ENCODE measurements at places on chromosomes 2 and 18.

- DNase-seq = no peak
Observed at GRCh38 chr2:241014764-241015163, 16.3 kb downstream of the SNED1 start.

- no peak for DNase-seq
Observed at GRCh38 chr2:236980961-236981360, 104.7 kb upstream of the COPS8 start.

GRCh38 chr18:73006331-73006730 is 138.5 kb upstream of the NETO1 start:
- DNase-seq = no peak

DNA sequence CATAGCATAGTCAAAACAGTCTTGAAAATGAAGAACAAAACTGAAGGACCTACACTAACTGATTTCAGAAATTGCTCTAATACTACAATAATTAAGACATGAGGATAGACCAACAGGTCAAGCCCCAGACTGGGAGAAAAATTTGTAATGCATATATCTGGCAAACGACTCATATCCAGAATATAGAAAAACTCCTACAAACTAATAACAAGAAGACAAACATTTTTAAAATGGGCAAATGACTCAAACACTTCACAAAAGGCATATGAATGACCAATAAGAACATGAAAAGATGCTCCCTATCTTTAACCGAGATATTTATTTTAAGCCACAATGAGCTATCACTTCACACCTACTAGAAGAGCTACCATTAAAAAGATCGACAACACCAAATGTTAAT is 14.2 kb downstream of the TGFBRAP1 start:
- no peak for DNase-seq

DNA sequence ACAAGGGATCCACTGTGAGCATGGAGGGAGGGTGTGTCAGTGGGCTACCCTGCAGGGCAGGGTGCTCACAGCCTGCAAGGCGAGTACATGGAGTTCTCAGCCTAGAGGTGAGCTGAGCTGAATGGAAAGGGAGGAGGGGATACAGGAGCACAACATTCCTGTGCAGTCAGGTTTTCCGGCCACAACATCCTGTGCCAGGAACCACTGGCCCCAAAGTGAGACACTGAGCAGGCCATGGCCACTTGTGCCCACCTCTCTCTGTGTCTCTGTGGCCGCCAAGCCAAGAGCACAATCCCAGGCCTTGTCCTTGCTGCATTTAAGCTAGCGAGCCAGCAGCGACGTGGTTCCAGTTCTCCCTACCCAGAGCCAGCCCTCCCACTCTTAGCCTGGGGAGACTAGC is 6.1 kb downstream of the DOK1 start:
- no peak for DNase-seq

DNA sequence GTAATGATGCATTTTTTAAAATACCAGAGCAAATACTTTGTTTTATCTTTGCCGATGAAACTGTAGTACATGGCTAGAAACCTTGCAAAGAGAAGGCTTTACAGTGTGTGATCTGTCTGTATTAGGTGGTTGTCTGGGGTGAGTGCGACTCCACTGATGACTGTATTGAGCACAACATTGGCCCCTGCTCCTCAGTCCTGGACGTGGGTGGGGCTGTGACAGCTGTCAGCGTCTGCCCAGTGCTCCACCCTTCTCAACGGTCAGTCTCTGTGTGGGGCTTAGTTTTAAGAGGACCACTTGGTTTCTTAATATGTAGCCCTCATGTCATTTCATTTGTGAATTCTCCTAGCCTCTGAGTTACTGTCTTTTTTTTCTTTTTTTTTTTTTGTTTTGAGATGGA is 17.4 kb upstream of the MOCOS start:
- DNase-seq = no peak

GRCh38 chr2:130303169-130303568 is 39.5 kb upstream of the IMP4 start:
- DNase-seq = no peak

GRCh38 chr18:57134618-57135135 is 12.2 kb upstream of the BOD1L2 start:
- DNase-seq = no peak

DNA sequence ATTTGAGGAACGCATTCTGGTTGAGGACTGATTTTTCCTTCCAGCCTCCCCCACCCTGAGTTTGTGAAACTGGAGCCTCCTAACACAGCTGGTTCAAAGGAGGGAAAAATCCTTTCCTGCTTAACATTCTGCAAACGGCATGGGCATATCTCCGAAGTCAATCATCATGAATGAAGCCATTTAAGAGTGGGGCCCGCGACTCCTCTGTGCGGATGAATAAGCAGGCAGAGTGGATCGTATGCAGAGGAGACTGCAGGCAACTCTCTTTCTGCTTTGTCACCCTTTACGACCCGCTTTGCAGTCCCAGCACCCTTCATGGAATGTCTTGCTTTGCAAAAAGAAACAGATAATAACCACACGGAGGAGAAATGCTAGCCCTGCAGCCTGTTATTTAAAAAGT is 305.2 kb downstream of the CLIP4 start:
- DNase-seq = no peak

DNA sequence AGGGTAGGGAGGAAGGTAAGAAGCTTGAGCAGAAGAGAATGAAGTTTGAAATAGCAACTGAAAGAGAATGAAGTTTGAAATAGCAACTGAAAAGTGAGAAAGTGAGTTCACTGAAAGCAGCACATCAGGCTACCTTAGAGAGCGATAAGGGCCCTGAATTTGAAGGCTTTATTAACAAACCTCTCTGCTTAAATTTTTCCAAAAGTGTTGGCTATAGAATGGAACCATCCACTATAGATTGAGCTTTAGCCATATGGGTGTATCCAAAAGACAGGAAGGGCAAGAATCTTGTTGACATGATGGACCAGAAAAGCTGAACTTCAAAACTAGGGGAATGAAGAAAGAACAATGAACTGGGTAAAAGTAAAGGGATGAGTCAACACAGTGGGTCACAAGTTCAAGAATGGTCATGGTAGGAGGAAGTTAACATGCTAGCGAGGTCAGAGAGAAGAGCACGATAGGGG is 122.5 kb downstream of the ASXL3 start:
- no peak for DNase-seq

GRCh38 chr2:221178139-221178538 is 394.0 kb downstream of the EPHA4 start:
- DNase-seq = no peak

- DNase-seq = no peak
Observed at GRCh38 chr2:60262178-60262577, 291.3 kb downstream of the BCL11A start.

GRCh38 chr2:241763551-241764274 is 12.9 kb upstream of the GAL3ST2 start:
- DNase-seq = no peak

DNA sequence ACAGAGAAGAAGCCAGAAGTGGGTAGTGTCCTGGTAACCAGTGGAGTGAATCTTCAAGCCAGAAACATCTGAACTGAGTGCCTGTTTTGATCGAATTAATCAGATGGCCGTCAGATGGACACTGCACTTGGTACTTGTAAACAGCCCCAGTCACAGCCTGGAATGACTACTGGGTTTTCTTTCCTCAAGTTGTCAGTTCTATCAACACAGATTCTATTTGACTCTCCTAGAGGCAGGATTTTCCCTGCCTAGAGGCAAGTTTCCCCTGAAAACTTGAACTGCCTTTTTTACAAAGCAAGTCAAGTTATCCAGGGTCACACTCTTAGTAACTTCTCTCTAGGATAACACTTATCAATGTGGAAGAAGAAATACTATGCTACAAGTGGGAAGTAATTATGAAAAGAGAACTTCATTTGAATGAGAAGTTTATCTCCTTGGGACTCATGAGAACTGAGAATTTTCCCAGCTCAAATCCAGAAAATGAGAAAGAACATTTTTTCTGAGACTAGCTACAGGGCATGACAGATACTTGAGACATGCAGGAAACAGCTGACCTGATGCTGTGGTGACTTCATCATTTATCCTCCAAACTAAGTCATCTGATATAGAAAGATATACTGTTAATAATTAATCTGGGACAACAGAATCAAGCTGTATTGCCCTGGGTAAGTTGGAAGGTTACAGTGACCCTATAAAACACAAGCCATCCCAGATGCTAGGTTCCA is 36.0 kb downstream of the SULT1C2 start:
- no peak for DNase-seq

GRCh38 chr2:45700407-45701013 is 49.0 kb downstream of the PRKCE start:
- no peak for DNase-seq

DNA sequence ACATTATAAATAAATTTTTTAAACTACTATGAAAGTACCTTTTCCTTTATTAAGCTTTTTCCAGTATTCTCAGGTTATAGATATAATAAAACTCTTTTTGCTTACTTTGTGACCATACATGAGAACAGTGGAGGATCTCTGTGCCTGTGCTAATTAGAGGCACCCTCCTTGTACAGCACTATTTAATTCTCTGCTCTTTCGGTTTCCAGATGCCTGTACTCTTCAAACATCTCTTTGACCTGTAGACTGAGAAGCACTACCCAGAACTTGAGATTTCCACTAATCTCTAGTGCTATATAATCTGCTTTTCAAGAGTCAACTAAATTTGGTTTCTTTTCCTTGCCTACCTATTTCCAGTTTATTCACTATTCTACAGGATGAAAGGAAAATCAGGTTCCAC is 131.1 kb downstream of the GULP1 start:
- DNase-seq = no peak

GRCh38 chr18:9577361-9577760 is 37.0 kb downstream of the PPP4R1 start:
- DNase-seq = no peak

GRCh38 chr18:55265984-55266383 is 306.7 kb upstream of the CCDC68 start:
- DNase-seq = no peak

GRCh38 chr18:9787036-9787435 is 78.9 kb downstream of the RAB31 start:
- DNase-seq = no peak

DNA sequence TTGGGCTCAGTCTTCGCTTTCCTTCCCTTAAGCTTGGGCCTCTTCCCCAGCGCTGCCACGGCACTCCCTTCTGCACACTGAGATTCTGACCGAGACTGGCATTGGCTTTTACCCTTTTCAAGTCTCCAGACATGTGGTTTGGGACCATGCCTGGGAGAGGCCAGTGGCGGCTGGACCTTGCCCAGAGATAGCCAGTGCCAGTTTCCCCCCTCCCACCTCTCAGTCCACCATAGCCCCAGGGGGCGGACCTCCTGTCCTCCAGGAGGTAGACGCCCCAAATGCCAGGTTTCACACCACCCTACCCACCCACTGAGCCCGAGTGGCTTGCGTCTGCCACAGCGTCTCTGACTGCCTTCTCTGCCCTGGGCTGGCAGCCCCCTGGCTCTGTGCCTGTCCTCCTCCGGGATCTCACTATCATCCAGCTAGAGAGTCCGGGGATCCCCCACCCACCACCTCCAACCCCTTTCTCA is 47.7 kb downstream of the INPP5D start:
- no peak for DNase-seq

DNA sequence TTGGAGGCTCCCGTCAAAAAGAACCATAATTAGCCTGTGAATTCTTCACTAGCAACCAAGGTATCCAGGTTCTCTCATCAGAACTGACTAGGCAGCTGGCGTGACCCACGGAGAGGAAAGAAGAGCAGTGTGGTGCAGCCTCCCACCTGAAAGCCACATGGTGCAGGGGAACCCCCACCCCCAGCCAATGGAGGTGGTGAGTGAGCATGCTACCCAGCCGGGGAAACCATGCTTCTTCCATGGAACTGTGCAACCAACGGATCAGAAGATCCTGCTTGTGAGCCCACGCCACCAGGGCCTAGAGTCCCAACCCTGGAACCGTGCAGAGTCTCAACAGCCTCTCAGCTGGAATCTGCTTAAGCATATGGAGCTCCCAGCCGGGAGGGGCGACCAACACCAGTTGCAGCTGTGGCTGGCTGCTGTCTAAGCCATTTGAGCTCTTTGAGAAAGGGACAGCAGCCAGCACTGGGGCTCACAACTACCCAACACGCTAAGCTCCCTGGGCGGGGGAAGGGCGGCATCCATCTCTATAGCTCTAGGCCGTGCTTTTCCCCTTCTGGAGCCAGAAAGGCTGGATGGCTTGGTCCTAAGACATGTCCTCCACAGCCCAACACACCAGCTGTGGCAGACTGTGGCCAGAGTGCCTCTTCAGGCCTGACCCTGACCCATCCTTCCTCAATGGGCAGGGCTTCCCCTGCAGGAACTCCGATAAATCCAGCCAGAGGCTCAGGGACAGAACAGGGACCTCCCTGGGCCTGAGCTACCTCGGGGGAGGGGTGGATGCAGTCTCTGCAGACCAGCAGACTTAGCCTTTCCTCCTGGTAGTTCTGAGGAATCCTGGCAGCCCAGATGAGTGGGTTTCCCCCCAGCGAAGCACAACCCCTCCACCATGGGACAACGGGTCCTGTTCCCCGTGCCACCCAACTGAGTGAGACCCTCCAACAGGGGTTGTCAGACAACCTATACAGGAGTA is 151.4 kb upstream of the NXPH2 start:
- DNase-seq = no peak

DNA sequence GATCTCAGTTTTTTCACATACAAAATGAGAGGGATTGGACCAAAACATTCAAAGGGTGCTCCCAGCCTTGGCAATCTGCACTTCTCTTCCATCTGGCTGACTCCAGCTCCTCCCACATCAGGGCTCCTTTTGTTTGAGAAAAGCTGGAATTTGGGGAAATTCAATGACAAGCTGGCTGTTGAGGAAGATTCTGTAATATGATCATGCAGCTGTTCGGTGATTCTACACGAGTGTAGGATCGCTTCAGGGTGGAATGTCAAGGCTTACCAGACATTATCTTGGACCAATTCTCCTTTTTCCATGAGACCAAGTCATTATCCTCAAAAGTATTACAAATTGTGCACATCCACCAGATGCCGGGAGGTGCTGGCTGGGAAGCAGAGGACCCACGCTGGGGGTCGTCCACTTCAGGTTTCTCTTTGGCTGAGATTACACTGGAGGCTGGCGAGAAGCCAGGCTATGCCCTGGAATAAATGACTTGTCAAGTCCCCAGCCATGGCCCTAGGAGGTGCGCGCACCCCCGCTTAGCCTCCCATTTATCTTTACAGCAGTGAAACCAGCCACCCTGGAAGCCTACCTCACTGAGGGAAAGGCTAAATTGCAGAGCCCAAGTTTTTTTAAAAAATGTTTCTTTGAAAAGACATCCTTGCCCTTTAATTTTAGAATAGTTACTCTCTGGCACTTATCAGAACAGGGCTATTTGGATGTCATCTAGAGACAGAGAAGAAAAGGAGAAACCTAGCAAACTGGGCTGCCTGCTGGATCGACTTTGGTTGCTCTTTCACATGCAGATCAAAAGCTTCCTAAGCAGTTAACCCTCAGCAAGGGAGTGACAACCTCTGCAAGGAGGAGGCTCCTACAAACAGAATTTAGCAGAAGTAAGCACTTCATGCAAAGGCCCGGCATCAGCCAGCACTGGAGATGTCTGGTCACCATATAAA is 42.5 kb upstream of the LCLAT1 start:
- no peak for DNase-seq
